ENCODE measurements at places on chromosomes 4 and X.

DNA sequence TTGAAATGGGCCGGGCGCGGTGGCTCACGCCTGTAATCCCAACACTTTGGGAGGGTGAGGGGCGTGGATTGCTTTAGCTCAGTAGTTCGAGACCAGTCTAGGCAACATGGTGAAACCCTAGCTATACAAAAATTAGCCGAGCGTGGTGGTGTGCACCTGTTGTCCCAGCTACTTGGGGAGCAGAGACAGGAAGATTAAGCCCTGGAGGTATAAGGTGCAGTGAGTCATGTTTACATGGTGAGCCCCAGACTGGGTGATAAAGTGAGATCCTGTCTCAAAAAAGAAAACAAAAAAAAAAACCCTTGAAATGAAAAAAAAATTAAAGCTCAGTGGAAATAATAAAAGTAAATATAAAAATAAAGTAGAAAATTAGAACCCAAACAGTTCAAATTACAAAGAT is 6.9 kb upstream of the XAGE2 start:
- no peak for DNase-seq

DNA sequence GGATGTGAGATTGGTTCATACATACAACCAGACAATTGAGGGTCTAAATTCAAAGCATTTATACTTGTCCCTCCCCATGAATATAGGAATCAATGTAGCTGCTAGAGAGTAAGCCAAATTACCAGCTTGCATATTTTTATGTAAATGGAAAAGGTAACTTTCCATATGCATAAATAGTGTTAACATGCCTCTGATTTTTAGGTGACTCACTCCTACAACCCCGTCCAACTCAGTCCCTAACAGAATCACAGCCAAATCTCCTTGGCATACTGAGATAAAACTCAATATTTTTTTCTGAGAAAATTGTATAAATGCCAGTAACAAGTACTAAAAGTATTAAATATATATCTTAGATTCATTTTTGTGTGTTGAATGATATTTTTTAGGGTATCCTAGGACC is 67.2 kb downstream of the INPP4B start:
- no peak for DNase-seq

DNA sequence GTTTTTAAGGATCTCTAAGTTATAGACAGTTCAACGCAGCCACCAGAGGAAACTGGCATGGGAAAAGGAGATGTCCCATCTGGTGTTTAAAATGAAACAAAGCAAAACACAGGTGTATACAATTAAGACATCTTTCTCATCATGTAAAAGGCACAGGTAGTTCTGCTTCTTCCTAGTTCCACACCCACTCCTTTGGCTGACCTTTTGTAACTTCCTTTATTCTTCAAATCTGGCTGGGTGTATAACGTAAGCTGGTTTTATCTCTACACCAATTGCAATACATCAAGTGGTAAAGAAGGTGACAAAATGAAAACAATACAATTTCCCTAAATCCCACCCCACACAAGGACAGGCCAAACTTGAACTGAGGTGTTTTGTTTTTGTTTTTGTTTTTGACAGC is 27.3 kb upstream of the FBXW7 start:
- DNase-seq, result no peak

- no peak for DNase-seq
These were observed 69.3 kb upstream of the ANXA3 start for GRCh38 chr4:78482281-78482680.

DNA sequence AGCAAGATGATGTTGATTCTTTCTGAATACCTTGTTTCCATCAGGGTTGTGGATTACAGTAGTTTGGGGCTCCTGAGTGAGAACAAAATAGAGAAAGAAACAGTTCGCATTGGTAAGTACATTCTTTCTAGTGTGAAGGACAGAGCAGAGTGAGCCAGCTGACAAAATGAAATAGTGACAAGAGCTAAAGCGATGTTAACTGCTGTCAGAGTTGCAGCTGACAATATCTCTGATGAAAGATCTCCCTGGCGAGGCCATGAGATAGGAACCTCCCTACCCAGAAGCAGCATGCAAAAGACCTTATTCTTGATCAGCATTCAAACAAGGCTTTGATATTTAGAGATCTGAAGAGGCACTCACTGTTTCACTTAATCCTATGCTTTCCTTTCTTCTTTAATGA is 258.6 kb downstream of the CAMK2D start:
- no peak for DNase-seq

DNA sequence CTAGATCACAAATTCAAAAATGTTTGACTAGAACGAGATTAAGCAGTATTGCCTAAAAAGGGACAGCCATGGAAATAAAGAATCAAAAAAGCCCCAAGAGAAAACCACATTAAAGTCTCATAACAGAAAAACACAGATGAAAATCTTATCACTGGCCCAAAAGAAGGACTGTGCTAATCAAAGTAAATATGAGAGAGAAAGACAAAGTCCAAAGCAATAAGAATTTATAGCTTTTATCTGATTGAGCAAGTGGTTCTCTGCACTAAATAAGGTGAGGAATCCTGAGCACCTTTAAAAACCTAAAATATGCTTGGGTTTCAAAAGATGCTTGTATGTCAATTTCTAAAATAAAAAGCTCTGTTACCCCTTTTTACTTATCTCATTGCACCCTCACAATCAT is 409.3 kb downstream of the GASK1B start:
- DNase-seq, result no peak

DNA sequence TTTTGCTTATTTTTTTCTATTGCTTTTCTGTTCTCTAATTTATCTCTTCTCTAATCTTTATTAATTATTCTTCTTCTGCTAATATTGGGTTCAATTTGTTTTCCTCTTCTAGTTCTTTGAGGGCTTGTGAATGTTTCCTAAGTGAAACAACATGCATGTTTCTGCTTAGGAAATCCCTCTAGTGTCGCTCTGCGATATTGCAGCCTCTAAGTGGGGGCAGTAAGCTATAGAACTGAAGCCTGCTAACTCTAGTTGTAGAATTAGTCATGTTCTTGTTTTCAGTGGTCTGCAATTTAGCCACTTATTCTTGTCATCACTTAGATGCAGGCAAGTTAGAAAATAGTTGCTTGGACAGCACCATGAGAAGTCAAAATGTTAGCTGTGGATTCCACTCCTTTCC is 222.6 kb downstream of the SPIN4 start:
- no peak for DNase-seq

Data from CD14-positive monocyte (primary cell).